ENCODE measurements at places on chromosomes 13 and 19. TPM values are rescaled to one million over a fixed set of nuclear protein-coding genes. Genes with fewer than 3 reads are reported as not detected.

- peak; percentile 39 for DNase-seq
These were observed 931 bp downstream of the USP12 start for GRCh38 chr13:27170516-27171243.

GRCh38 chr13:112839356-112840105 lies 129.5 kb upstream of the MCF2L start:
- DNase-seq, result no peak

DNA sequence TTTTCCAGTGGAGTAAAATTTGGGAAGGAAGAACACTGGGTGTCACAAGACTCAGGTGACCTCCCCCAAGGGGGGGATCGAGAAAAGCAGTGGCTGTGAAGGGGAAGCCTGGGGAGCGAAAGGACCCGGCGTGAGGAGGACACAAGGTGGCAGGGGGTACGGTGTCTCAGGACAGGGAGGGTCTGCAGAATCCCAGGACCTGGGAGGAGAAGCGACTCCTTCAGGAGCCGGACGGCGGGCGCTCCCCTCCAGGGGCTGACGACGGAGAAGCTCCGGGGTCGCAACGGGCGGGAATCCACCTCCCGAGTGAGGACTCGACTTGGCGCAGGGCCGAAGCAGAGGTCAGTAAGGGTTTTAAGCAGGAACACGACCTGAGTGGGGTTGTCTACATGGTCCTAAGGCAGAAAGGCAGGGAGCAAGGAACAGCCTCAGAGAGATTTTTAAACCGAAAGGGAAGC lies 529 bp downstream of the ZNF836 start:
- peak; percentile 20 for DNase-seq

SCAMP4 gene
- 39.7 TPM for total RNA-seq

- peak; percentile 17 for DNase-seq
These were observed 32.4 kb downstream of the GPR42 start for GRCh38 chr19:35403116-35403760.

All from activated CD4-positive, alpha-beta memory T cell treated with anti-CD3 and anti-CD28 coated beads, Interleukin-2, amount 10 ng/mL, durations not matched to agents 7 days and 5 days (primary cell).